ENCODE measurements at places on chromosomes 3 and 15.

DNA sequence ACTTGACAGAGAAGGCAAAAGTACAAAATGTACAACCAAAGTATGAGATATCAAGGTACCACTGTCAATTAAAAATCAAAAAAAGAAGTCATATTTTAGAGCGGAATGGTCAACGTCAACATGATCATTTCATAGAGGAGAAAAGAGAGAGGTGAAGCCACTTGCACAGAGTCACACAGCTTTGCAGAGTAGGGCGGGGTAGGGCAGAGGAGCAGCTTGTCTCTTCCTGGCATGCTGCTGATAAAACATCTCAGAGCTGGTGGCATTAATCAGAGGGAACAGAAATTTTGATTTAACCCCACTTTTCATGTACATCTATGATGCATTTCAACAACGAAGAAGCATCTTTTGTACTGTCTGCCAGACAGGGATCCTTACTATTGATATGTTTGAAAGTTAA, 5.2 kb upstream of the IGF1R start:
- no peak for DNase-seq

GRCh38 chr3:168973206-168973605, 690.3 kb downstream of the MECOM start:
- no peak for DNase-seq

- DNase-seq: no peak
These were observed 14.8 kb downstream of the ADAMTS7 start for GRCh38 chr15:78796510-78796909.

- DNase-seq: no peak
These were observed 97.8 kb downstream of the AQP9 start for GRCh38 chr15:58235961-58236360.

DNA sequence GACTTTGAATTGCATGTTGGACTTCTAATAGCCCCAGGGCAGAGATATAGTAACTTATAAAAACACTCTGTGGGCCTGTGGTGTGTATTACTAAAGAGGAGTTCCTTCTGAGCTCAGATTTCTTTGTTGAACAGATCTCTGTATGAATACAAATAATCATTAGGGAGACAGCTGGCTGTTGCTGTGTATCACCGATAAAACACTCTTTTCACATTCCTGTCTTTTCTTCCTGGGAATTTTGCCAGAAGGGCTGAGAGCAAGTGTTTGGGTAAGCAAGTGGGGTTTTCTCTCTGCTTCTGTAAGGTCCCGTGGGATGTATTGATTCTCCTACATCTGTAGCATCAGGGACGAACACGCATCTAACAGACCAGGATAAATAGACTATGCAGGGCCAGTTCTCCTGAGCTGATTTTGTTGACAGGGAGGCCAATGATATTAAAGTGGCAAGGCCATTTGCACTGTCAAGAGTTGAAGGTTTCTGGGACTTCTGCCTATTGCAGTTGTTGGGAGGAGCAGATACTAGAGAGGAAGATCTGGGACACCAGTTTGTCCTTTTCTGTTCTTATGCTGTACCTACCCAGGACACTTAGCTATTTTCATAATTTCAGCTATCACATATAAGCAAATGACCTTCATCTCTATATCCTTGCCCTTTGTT, 225.9 kb upstream of the CD96 start:
- DNase-seq: no peak

GRCh38 chr15:34851751-34852150, 56.4 kb upstream of the ACTC1 start:
- DNase-seq: no peak

- DNase-seq: peak; percentile 17
These were observed 269.3 kb downstream of the ARPP21 start for GRCh38 chr3:35908366-35909232.

GRCh38 chr15:70761046-70761445, 2.3 kb downstream of the UACA start:
- DNase-seq: no peak

DNA sequence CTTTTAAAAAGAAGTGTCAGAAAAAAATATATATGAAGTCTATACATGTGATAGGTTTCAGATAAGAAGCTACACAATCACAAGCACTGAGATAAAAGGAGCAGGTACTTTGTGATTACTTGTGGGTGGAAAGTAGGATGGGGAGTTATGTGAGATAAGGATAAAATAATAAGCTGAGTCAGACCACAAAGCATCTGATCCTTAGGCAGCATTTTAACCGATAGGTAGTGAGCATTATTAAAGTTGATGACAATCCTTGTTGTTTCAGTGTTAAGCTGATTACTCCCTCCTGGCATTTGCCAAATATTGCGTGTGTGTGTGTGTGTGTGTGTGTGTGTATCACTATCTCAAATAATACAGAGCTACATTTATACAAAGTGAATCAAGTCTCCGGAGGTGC, 483.1 kb downstream of the NAALADL2 start:
- DNase-seq: no peak

DNA sequence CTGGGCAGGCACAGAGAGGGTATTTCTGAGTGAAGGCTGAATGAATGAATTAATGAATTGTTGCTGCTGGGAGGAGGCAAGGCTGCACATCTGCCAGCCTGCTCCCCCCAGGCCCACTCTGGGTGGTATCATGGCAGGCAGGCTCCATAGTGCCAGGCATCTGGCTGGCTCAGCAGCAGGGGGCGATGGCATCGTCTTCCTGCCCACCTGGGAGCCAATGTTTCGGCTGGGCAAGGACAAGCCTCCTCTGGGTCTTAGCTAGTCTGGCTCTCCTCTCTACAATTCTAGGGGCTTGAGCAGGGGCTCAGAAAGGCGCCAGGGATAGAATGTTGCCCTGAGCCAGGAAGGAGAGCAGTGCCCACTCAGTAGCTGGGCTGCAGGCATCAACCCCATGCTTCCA, 1.7 kb upstream of the TLR9 start:
- DNase-seq: no peak

DNA sequence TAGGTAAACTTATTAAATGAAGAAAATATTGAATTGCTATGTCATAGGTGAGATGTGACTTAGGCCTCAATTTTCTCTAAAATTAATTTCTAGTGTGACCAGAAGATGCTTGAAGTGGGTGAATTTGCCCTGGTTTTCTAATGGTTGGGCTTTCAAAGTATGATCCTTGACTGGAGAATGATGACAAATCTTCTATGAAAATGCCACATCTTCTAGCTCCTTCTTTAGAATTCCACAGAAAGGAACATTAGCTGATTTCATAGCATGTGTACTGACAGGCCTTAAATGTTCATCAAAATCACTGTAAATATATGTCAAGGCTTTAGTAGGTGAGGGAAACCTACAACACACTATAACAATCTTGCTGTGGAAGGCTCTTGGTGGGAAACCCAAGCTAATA, 8.9 kb downstream of the ABI3BP start:
- DNase-seq: no peak

DNA sequence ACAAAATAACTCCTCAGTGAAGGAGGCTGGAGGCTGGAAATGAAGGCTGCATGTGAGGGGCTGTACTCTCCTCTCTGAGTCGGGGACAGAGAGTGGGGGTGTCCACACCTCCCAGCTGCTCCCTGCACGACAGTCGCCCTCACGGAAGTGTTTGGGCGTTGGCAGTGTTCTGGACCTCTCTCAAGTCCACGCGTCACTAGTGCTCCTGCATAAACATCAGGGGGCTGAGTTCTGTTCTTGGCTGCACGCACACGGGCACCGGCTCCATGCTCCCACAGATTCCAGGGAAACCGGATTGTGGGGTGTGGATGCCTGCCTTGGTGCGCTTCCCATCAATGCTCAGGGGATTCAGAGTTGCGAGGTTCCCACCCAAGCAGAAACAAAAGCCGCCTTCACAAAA, 7.4 kb downstream of the RASGRF1 start:
- DNase-seq: no peak

- DNase-seq: no peak
These were observed 58.3 kb downstream of the LSM3 start for GRCh38 chr3:14236902-14237301.

DNA sequence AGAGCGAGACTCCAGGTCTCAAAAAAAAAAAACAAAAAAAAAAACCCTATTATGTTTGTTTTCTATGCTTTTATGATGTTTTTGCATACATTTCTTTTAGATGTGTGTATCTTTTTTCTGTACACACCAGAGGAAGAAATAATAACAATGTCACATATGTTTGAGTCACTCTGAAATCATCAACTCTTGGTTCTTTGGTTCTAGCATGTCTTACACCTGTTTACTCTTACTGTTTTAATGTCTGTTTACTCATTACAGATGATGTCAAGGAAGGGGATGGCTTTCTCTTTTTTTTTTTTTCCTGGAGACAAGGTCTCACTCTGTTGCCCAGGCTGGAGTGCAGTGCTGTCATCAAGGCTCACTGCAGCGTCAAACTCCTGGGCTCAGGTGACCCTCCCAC, 24.1 kb downstream of the RHOA start:
- no peak for DNase-seq

DNA sequence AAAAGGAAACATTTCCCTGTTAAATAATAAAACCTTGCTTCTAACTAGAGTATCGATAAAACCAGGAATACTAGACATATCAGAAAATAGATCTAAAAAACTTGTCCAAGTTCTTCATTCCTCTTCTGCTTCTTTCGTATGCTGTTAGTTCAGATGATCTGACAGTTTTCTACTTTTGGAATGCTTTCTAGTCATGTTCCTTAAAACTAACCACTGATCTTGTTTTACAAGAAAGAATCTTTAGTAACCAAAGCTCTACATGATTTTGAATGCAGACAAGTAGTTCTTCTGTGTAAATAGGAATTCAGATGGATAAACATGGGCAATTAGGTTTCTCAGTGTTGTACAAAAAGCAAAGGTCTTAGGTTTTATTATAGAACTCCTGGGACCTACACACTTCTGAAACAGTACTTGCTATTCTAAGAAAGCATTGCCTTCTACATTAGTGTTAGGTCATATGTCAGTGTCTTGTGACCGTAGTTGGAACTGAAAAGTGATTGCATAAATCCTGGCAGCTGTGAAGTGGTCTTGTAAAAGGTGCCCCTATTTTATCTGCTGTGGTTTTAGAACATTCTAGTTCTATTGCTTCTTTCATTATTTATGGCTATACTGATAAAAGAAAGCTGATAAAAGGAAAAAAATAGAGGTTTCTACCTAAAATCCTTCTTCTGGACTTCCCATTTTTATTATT, 40.7 kb downstream of the SNRK start:
- DNase-seq: no peak

- no peak for DNase-seq
These were observed 114.6 kb upstream of the GALNT15 start for GRCh38 chr3:16059711-16060357.

GRCh38 chr3:89332386-89332785, 225.0 kb downstream of the EPHA3 start:
- DNase-seq: no peak

DNA sequence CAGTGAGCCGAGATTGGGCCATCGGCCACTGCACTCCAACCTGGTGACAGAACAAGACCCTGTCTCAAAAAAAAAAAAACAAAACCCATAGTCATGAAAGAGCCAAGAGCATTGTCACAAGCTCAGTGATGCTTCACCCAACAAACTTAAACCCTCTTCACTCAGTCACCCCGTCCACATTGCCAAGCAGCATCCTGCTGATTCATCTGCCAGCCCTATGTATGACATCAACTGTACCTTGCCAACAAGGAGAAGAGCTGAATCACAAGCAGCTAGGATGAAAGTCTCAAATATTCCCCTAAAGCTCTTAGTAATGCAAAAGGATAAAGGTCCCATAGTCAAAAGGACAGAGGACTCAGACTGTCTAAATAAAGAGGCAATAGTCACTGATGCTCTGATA, 90.0 kb downstream of the ANO10 start:
- no peak for DNase-seq

GRCh38 chr3:124209426-124209825, 217.5 kb upstream of the ROPN1 start:
- no peak for DNase-seq

DNA sequence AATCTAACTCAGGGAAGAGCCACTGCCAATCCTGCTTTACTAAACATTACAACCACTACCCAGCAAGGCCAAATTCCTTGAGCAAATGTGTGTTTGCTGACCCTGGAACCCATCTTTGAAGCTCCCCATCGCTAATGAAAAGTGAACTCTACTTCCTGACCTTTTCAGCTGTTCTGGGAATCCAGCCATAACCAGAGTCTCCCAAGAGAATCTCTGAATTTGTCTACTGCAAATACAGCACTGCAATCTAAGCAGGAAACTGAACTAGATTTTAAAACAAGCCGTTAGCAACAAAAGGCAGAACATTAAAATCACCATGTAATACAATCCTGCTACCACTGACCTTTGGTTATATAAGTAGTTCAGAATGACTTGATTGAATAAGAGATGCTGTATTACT, 309.2 kb downstream of the MAGI1 start:
- DNase-seq: no peak

GRCh38 chr3:133926736-133927539, 31.3 kb upstream of the RAB6B start:
- no peak for DNase-seq

- DNase-seq: no peak
These were observed 42.0 kb upstream of the IMPG2 start for GRCh38 chr3:101362406-101362805.

DNA sequence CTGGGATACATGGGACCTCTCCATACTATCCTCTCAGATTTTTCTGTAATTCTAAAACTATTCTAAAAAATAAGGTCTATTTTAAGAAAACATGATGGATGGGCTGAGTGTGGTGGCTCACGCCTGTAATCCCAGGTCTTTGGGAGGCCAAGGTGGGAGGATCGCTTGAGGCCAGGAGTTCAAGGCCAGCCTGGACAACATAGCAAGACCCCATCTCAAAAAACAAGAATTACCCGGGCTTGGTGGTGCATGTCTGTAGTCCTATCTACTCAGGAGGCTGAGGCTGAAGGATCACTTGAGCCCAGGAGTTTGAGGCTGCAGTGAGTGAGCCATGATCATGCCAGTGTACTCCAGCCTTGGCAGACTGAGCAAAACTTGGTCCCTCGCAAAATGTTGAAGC, 9.4 kb downstream of the ZNF639 start:
- DNase-seq: no peak

GRCh38 chr15:89978914-89979313, 22.2 kb upstream of the ZNF710 start:
- no peak for DNase-seq

DNA sequence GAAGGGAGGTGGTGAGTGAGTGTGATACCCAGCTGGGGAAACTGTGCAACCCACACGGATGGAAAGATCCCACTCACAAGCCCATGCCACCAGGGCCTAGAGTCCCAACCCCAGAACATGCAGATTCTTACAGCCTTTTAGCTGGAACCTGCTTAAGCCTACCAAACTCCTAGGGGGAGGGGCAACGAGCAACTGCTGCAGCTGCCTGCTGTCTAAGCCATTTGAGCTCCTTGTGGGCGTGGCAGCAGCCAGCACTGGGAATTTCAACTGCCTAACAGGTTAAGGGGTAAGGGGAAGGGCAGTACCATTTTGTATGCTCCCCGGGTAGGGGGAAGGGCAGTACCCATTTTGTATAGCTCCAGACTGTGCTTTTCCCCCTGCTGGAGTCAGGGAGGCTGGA, 673.2 kb upstream of the BCHE start:
- no peak for DNase-seq

DNA sequence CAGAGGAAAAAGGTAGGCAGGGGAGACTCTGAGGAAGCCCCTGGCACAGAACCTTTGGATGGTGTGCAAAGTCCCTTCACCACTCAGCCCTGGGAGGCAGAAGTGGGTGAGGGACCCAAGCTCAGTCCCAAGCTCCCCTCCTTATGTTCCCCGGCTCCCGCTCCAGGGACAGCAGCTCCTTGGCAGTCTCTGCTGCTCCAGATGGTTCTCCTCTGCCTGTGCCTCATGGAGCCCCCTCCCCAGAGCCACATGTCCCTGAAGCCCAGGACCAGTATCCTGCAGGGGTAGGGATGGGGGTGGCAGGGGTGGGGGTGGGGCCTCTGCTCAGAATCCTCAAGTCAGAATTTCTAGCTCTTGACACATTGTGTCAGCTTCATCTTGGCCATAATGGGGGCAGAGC, 8.0 kb upstream of the CAMKV start:
- no peak for DNase-seq

- DNase-seq: no peak
These were observed 38.2 kb downstream of the MAGI1 start for GRCh38 chr3:66000506-66000905.

All from GM20000 (cell line).